Hematopoietic multipotent progenitor cell (in vitro differentiated cells): ENCODE measurements at places on chromosomes 6 and 20.

- DNase-seq, result no peak
Measured at GRCh38 chr6:151240036-151240685, 394 bp downstream of the AKAP12 start.

DNA sequence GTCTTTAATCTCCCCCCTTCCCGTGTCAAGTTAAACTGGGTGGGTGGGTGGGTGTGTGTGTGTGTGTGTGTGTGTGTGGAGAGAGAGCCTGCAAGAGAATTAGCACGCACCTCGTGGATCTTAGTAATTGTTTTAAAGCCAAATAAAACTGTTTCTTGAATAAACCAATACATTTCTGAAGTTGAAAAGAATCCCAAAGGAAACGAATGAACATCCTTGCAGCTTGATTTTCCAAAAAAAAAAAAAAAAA, 381 bp upstream of the BICRAL start:
- no peak for DNase-seq

DNA sequence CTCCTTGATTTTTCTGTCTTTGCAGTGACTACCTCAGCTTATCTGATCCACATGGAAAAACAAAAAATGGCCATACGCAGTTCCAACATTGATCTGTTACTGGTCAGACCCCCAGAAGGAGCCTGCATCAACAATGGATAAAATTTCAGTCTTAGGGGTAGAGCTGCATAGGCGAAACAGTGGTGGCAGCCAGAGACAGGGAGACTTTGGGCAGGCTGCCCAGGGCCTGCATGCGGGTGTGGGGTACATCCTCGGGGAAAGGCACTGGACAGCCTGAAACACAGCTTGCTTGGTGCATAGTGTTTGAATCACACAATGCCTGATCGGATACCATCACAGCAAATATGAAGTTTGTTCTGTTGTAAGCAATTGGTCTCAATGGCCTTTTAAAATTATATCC, 847.8 kb downstream of the QKI start:
- no peak for DNase-seq

- DNase-seq, result no peak
Measured at GRCh38 chr20:51156041-51156982, 133.4 kb upstream of the KCNG1 start.

DNA sequence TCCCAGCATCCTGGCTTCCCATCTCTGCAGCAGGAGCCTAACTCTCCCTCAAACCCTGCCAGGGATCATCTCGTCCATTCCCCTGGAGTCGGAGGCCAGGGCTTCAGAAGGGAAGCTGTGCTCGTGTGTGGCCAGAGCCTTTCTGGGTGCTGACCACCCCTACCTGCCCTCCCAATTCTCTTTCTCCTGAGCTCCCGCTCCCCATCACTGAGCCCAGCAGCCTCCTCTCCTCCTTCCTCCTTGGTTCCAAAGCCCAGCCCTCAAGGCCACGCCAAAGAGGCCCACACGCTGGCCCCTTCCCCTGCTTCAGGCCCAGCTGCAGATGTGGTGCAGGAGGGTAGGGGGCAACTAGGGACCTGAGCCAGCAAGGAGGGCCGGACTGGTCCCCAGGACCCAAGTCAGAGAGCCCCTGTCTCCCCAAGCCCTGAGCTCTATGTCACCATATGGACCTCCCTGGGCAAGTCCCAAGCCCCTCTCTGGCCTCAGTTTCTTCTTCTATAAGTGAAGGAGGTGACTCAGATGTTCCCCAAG, 1.3 kb downstream of the FAM83C start:
- DNase-seq, result no peak

- DNase-seq, result no peak
Measured at GRCh38 chr20:41877911-41878310, 259.7 kb upstream of the CHD6 start.

GRCh38 chr20:24636626-24637025, 167.2 kb downstream of the SYNDIG1 start:
- DNase-seq, result no peak

GRCh38 chr6:91276315-91276714, 689.4 kb upstream of the MAP3K7 start:
- DNase-seq, result peak; percentile 2

DNA sequence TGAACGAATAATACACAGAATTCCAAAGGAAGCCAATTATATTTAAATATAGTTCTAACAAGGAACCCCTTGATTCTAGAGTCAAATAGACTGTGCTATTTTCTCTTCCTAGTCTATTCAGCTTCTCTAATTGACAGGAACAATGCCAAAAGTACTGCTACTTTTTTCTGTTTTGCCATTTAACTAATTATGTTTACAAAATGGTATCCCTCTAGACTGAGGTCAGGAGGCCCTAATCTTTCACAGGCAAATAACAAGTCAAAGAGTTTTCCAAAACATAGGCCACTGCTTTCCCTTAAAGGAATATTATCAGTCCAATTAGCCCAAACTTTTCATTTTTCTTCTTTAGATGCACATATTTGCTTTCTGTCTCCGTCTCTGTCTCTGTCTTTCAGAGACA, 539.3 kb downstream of the RFPL4B start:
- DNase-seq, result no peak

DNA sequence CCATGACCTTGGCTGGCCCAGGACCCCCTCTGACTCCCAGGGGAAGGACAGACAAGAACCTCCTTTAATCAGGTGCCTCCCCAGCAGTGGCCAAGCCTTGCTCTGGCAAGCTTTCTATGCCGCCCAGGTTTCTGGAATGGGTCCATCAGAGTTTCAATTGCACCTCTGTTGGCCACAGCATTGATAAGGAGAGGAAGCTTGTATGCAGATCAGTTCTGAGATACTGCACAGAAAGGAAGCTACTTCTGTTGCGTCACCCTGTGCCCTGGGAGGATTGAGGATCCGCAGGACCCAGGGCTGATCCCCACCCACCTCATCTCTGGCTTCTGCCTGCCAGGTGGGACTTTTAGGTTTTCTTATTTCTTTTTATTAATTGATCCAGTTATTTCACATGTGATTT, 167.2 kb downstream of the TFAP2C start:
- DNase-seq, result no peak

GRCh38 chr6:108798670-108799353, 49.4 kb upstream of the ARMC2 start:
- DNase-seq, result peak; percentile 90

- DNase-seq, result no peak
Measured at GRCh38 chr6:11525468-11526155, 11.9 kb upstream of the TMEM170B start.

GRCh38 chr6:166476634-166477215, 94.0 kb upstream of the MPC1 start:
- no peak for DNase-seq

- no peak for DNase-seq
Measured at GRCh38 chr6:103784117-103784516, 1075.6 kb downstream of the HACE1 start.

- DNase-seq, result peak; percentile 22
Measured at GRCh38 chr20:63116412-63117106, 99.4 kb downstream of the YTHDF1 start.

GRCh38 chr6:36478051-36478526, 35.3 kb downstream of the KCTD20 start:
- peak; percentile 63 for DNase-seq

GRCh38 chr20:4569865-4570264, 151.8 kb upstream of the PRND start:
- no peak for DNase-seq

DNA sequence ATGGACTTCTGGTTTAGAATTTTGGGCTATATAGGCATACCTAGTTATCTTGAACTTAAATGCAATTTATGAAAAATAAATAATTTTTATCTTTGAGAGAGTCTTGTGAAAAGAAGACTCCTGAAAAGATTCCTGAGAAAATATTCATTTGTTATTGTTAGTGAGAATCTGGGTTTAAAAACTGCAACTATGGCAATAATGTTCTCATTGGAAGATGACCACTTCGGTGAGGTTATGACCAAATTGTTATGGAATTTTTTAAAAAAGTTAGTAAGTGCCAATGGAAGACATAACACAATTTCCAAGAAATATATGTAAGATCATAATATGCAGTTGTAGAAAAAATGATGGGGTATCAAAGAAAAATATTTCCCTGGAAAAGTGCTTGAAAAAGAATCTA, 46.3 kb downstream of the GRIK2 start:
- no peak for DNase-seq

DNA sequence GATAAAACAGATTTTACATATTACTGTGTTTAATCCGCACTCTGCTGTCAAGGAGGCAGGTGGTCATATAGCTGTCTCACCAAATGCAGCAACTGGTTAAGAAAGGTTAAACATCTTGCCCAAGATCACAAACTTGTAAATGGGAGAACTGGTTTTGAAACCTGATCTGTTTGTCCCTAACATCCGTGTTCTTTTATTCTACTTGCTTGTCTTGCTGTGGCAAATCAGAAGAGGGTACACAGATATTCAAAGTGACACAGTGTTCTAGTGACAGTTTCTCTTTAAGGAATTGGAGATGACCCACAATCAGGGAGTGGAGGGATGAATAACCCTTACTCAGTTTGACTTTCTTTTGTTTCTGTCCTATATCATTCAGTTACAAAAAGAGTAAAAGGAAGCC, 83.0 kb upstream of the SGK1 start:
- DNase-seq, result no peak

GRCh38 chr6:125170376-125170775, 16.8 kb downstream of the TPD52L1 start:
- no peak for DNase-seq

GRCh38 chr6:116034327-116034726, 26.4 kb downstream of the FRK start:
- DNase-seq, result no peak

GRCh38 chr6:70380252-70380651, 33.1 kb upstream of the FAM135A start:
- DNase-seq, result no peak

DNA sequence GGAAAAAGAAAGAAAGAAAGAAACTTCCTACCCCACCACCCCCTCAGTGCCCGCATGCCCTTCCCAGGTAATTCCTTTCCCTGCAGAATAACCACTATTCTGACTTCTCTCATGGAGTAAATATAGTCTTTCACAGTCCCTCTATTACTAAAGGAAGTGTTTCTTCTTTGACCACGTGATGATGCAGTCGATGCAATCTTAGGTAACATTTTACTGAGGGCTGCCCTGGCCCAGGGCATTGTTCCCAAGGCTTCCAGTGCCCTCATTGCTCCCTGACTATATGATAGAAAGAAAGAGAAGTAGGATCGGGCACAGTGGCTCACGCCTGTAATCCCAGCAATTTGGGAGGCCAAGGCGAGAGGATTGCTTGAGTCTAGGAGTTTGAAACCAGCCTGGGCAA, 29.1 kb downstream of the ARHGAP40 start:
- DNase-seq, result no peak

DNA sequence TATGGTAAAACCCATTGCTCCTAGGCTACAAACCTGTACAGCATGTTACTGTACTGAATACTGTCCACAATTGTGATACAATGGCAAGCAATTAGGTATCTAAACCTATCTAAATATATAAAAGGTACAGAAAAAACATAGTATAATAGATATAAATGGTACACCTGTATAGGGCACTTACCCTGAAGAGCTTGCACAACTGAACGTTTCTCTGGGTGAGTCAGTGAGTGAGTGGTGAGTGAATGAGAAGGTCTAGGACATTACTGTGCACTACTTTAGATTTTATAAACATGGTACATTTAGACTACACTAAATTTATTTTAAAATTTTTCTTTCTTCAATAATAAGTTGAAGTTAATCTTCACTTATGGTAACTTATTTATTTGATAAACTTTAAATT, 119.9 kb upstream of the CEP85L start:
- no peak for DNase-seq

GRCh38 chr6:168015482-168016175, 18.2 kb downstream of the KIF25 start:
- DNase-seq, result no peak

DNA sequence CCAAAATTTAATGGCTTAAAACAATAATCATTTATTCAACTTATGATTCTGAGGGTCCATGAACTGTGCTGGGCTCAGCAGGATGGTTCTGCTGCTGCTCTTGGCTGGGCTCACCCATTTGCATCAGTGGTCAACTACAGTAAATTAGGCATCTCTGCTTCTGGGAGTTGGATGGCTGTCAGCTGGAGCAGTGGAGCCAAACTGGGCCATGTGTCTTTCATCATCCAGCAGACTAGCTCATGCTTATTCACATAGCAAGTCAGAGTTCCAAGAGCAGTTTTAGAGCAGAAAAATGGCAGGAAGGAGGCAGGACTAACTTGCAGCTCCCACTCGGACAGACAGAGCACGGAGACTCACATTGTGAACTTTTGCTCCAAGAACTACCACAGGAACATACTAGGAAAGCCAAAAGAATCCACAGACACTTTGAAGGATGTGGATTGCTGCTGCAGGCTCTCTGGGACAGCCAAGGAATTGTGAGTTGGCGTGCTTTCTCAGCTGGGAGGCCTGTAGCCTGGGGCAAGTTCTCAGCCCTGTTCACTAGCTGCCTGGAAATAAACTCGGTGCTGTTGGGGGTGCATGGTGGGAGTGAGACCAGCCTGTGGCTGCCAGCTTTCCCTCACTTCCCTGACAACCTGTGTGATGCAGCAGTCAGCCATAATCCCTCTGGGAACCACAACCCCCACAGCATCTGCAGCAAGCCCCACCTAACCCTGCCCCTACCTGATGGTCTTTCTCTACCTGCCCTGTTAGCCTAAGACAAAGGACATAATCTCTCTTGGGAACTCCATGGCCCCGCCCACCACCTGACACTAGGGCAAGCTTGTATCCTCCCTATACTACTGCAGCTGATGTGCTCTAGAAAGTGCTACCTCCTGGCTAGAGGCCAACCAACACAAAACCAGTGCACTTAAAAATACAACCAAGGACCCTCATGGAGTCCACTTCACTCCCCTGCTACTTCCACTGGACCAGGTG, 129.0 kb downstream of the JPH2 start:
- no peak for DNase-seq

- no peak for DNase-seq
Measured at GRCh38 chr20:17747431-17747846, 47.7 kb downstream of the BANF2 start.

DNA sequence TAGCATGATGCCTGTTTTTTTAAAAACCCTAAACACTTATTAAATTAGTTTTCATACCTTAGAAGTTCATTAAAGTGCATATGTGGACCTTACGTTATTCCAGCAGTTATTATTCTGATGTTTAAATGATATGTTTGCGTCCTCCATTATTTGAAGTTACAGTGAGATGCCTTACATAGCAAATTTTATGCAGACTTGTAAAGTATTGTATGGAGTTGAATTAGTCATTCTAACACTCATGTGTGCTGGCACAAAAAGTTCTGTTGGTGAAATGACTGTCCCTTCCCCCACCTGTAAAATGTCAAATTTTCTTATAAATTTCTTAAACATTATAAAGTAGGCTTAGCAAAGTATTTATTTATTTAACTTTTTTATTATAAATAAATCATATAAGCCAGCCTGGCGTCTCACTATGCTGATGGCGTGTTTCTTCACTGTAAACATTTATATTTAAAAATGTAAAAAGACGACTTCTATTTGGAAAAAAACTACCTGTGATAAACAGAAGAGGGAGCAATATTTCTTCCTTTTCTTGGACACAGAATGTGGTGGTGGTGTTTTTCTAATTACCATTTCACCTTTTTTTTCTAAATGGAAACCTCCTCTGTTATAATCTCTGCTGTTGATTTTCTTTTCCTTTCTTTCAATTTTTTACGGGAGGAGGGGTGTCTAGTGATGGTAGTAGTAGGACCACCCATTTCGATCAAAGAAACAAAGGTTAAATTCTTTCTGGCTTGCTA, 155.4 kb downstream of the RFPL4B start:
- DNase-seq, result no peak

- no peak for DNase-seq
Measured at GRCh38 chr6:113997116-113997515, 26.2 kb upstream of the HDAC2 start.
